ENCODE measurements at places on chromosomes 7 and 10.

DNA sequence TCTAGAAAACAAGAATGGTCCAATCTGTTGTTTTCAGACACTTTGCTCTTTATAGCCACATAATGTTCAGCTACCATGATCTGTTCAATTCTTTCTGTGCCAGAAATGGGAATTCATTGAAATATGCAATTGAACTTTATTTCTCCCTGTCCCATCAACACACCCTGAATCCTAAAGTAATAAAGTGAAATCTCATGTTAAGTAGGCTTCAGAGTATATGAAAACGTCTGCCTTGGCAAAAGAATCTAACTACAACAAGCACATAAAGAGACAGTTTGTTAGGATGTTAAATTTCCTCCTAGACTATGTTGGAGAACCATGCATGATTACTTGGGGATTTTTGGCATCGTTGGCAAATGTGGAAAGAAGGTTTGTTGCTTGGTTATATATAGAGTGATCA lies 722.7 kb downstream of the XPNPEP1 start:
- DNase-seq = no peak

- DNase-seq = no peak
Observed at GRCh38 chr10:88392222-88392621, 190.9 kb downstream of the RNLS start.

DNA sequence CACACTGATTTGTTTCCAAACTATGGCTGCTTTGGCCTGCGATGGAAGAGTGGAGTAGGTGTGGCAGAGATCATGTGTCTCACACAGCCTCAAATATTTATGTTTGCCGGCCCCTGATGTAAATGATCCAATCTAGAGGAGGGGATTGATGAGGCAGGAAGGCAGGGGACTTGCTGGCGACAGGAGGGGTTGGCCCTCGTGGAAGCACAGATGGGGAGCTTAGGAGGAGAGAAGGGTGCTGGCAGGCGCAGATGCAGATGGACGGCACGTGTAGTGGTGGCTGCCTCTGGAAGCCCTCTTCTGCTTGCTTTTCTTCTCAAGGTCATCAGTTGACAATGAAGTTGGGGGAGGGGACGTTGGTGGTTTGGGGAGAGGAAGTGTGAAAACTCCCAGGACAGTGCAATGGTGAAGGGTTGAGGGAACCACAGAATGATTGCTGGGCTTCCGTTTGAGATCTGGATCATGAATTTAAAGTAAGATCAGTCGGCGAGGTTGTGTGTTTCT lies 15.4 kb downstream of the COL13A1 start:
- no peak for DNase-seq

DNA sequence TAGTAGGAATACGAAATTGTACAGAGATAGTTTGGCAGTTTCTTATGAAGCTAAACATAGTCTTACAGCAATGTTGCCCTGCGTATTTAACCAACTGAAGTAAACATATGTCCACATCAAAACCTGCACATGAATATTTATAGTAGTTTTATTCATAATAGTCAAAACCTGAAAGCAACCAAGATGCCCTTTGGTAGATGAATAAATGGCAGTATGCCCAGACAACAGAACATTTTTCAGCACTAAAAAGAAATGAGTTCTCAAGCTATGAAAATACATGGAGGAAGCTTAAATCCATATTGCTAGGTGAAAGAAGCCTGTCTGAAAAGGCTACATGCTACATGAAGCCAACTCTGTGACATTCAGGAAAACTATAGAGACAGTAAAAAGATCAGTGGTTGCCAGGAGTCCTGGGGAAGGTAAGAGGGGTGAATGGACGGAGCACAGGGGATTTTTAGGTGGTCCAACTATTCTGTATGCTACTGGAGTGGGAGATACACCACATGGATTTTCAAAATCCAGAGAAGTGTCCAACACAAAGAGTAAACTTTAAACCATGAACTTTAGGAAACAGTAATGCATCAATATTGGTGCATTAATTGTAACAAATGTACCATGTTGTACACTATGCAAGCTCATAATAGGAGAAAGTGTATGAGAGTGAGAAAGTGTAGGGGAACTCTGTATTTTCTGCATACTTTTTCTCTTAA lies 17.6 kb downstream of the GPRIN2 start:
- no peak for DNase-seq

DNA sequence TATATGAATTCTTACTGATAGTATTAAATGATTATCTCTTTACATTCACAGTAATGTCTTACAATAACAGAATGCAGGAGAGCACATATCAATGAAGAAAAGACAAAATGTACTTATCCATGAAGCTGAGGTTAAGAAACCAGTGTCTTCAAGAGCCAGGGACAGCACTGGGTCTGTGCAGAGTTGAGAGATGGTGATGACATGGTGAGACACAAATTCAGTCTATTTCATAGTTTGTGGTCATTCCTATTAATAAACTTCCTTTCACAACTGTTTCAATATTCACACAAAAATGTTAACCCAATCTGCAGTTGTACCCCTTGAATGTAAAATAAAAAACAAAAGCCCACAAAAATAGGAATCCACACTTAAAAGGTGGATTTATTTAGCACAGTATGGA lies 5.3 kb upstream of the MAGI2 start:
- DNase-seq = no peak

DNA sequence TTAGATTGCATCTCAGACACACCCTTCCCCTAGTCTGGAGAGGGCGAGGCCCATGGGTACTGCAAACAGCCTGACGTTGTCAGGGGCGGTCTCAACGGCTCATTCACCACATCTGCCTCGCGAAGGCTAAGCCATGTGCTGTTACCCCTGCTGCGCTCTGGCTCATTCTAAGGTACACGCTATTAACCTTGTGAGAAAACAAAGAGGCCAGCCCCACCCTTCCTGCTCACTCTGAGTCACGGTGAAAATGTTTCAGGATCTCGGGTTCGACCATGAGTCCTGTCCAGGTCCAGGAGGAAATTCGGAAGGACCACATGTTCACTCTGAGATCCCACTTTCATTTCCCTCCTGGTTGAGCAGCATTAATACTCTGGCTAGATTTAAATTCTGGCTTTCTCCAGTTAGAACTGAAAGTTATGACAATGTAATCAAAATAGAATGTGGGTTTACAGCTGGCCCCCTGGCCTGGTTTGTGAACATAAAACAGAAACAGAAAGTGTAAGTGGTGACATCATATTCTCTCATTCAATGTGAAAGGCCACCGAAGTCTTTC lies 55.2 kb downstream of the EGFR start:
- DNase-seq = no peak

DNA sequence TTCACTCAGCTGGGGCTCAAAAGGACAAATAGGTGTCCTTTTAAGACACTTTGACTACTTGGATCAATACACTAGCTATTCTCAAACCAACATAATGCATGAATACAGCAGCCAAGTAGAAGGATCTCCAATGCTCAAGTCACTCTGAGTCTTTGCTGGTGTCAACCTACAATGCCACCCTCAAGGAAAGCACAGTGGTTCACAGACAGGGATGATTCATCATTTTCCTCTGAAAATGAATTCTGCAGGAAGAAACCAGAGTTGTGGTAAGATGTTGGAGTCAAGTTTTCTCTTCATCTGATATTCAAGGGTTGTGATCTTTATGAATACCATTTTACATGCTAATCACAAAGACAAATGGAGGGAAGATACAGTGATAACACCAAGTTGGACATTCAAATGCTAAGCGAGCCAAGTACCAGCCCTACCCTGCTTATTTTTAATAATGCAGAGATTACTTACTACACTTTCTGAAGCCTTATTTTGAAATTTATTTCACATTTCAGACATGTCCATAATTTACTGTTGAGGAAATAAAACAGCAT lies 143.1 kb upstream of the FGFR2 start:
- DNase-seq = no peak

GRCh38 chr10:34696423-34696822 lies 118.7 kb downstream of the PARD3 start:
- DNase-seq = no peak

- no peak for DNase-seq
Observed at GRCh38 chr10:124453960-124454610, 4.2 kb upstream of the NKX1-2 start.

DNA sequence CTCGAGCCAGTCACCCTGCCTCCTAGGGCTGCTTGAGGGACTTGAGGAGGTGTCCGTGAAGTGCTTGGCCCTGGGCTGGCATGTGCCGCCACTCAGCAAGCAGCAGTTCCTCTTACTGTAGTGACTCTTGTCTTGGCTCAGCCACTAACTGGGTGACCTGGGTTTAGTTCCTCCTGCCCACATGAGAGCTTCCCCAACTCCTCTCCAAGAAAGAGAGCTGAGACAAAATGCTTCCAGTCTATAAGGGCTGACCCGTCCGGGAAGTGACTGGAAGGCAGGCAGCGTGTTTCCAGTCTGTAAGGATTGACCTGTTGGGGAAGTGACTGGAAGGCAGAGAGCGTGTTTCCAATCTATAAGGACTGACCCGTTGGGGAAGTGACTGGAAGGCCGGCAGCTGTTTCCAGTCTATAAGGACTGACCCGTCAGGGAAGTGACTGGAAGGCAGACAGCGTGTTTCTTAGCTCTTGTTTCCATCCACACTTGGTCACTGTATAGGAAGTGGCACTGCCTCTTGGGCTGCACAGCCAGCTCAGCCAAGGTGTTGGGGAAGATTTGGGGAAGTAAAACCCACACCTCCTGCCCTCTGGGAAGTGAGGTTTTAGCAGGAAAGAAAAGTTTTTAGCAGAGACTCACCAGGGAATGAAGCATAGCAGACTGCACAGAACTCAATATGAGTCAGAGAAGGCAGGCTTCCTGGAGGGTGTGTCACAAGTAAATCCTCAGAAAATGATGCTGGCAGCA lies 53.3 kb upstream of the PPIF start:
- DNase-seq = no peak

- DNase-seq = no peak
Observed at GRCh38 chr10:95896071-95896850, 11.5 kb upstream of the CC2D2B start.

- DNase-seq = no peak
Observed at GRCh38 chr10:131207176-131207575, 104.3 kb downstream of the TCERG1L start.

DNA sequence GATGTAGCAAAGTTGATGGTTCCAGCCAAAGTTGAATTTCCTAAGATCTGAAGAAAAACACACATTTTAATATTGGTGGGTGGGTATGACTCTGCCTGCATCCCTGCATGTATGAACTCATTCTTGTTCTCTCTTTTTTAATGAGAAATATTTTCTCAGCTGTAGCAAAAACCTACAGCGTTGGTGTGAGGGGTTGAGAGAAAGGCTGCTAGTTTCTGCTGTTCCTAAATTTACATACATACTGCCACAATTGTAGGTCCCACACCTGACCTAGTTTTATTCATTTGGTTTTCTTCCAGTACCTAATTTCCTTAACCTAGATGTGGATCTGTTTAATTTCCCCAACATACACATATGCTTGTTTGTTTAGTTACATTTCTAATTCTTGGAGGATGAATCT lies 4.6 kb downstream of the AGFG2 start:
- no peak for DNase-seq

GRCh38 chr10:132066812-132067211 lies 1.1 kb downstream of the JAKMIP3 start:
- DNase-seq = no peak

DNA sequence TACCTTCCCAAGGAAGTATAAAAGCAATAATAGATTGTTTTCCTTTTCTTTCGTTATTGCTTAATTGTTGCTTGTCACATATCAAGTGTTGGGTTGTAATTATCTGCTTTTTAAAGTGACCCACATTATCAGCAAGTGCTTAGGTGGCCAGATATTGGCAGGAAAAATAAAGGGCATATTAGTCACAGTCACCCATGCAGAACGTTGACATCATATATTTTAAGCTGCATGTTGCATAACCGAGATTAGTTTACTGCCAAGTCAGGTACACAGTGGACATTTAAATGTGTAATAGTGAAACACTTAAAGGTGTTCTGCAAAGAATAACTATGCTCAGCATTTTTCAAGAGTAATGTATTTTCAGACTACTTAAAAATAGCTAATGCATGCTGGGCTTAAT lies 11.4 kb downstream of the NEBL start:
- no peak for DNase-seq

GRCh38 chr7:117698018-117698417 lies 175.2 kb downstream of the CTTNBP2 start:
- DNase-seq = no peak

DNA sequence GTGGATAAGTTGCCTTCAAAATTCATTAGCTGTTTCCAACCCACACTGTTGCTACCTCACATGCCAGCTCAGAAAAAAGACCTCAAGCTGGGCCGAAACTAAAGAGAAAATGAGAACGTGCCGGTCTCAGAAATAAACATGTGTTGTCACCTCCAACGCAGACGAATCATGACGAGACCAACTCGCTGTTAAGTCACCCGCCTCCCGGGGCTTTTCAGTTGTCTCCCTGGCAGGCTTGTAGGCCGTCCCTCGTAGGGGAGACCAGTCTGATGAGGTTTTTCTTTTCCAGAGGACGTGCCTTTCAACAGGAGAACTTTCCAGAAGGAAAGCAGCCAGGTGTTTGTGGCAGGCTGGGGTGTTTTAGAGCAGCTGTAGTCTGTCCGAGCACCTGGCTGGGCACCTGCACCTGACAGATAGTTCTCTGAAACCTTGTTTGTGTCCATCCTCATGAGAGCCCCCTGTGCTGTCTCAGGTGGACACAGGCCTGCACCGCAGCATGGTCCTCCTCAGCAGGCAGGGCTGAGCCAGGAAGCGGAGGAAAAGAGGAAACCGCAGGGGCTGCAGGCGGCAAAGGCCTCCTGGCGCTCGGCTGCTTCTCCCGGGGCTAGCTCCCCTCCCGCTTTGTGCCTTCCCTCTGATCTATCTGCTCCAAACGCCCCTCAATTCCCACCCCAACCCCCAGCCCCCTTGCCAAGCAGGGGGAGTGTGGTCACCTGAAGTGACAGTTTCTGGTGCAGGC lies 78.8 kb downstream of the CHST15 start:
- no peak for DNase-seq

- DNase-seq = no peak
Observed at GRCh38 chr10:119318411-119319160, 111.2 kb downstream of the GRK5 start.

DNA sequence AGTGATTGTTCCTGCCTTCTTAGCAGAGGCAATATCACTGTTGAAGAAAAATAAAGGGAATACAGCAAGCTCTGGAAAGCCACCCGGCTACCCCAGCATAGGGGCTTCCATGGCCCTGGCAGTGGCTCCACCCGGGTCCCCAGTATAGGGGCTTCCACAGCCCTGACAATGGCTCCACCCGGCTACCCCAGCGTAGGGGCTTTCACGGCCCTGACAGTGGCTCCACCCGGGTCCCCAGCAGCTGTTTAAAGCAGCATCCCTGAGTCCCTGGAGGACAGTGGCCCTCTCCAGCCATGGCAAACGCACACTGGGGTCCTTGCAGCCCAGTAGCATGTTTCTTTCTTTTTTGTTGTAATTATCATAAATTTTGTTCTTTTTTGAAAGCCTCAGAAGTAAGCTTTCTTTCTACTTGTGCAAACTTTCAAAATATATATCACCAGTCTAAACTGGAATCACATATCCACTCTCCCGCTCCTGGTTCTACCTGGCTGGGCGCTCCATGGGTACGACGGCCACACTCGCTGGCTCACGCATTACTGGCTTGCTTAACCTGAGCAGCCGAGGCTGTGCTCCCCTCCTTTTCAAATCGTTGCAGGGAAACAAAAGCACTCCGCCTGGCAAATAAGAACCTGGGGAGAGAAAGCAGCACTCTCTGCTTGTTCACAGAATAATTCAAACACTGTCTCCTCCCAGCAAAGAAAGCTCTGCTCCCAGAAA lies 62.1 kb downstream of the TCERG1L start:
- no peak for DNase-seq

- no peak for DNase-seq
Observed at GRCh38 chr7:157549612-157550299, 213.0 kb downstream of the DNAJB6 start.
